ENCODE measurements at places on chromosomes 5 and 9.

DNA sequence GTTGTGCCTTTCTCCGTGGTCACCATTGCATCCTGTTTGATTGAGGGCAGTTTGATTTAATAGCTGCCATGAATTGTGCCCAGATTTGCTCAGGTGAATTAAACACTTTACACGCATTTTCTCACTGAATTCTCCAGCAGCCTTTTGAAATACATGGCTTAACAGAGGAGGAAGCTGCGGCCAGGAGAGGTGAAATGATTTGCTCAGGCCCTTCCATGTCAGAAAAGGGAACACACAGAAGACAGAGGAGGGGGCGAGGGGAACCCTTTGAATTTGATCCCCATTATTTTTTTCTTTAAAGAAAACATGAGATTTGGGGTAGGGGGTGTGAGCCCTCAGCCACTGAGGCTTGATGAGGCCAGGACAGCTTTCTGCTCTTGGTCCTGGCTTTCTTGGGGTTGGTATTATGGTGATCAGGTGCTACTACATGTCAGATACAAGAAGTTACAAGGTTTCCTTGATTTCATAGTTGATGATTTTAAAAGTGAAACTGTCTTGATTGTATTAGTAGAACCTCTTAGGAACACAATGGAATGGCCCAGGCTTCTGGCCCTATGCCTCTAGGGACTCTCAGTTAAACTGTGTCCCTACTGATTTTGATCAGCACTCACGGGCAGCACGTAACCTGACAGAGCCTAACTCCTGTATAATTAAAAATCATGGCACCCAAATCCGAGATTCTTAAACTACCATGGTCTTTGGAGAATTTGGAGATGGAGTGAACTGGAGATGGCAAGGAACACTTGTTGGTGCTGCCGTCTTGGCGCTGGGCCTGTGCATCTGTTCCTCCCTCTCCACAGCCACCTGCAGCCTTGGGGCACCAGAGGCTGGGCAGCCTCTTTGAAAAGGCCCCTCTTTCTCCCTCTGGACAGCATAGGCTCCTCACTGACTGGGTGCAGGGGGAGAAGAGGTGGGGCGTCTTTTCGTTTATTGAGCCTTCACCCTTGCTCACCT is 107.9 kb downstream of the TRIO start:
- no peak for DNase-seq

DNA sequence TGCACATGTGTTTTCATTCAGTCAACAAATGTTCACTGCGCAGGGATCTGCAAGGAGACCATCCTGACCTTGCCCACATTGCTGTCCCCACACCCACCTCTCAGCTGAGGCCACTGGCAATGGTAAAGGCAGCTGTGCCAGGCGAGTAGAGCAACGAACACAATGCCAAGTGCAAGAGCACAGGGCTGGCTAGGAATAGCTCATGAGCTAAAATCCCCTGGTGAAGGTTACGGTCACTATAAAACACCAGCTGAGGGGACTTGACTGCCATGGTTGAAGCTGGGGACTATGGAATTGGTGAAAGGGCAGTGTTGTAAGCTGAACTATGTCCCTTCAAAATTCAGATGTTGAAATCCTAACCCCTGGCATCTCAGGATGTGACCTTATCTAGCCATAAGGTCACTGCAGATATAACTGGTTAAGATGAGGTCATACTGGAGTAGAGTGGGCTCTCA is 96.1 kb downstream of the OTULIN start:
- DNase-seq: no peak

GRCh38 chr9:129383561-129384490 is 205.8 kb upstream of the IER5L start:
- no peak for DNase-seq

DNA sequence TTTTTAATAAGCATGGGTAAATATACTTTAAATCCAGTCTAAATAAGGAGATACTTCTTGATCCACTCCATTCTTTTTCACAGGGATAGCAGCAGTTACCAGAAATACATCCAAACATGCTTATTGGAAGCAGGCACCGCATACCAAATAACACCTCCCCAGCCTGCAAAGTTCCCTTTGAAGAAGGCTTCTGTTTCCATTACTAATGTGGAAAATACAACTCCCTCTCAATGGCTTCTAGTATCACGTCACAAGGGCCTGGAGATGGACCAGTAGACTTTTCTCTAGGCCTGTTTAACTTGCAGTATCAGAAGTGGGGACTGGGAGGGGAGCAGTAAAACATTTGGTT is 20.8 kb downstream of the TMEM245 start:
- DNase-seq: no peak

DNA sequence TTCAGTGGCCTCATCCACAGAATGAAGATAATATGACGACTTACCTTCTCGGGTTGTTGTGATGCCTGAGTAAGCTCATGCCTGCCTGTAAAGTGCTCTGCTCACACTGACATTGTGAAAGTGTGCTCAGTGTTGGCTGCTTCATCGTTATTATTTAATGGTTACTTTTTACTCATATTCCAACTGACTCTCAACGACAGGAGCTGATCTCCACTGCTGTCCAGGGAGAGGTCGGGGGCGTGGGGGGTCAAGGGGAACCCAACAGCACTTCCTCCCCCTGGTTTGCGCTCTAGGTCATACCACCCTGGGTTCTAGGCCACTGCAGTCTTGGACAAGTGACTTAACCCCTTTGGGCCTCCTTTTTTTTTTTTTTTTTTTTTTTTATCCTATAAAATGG is 52.9 kb upstream of the ANGPTL2 start:
- DNase-seq: no peak

GRCh38 chr5:14432931-14433589 is 148.5 kb upstream of the OTULINL start:
- no peak for DNase-seq

GRCh38 chr9:3708751-3709150 is 182.9 kb upstream of the RFX3 start:
- DNase-seq: no peak

DNA sequence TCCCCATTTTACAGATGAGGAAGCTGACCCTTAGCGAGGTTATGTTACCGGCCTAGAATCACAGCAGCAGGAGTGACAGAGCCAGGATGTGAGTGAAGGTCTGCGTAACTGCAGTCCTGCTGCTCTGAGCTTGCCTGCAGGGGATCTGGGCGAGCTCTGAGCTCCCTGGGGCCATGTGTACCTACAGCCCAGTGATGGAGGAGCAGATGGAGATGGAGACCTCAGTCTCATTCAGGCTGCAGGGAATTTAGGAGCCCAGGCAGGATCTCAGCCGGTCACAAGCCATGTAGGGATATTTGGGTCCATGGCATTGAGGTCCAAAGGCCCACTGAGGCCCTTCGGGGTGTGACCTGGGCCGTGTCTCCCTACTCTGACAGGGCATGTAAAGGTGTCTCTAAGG is 170.6 kb downstream of the CACNA1B start:
- no peak for DNase-seq

- DNase-seq: no peak
These were observed 100.9 kb upstream of the PTGER4 start for GRCh38 chr5:40578501-40579451.

- DNase-seq: no peak
These were observed 1016.3 kb upstream of the CTNND2 start for GRCh38 chr5:12920527-12920926.

DNA sequence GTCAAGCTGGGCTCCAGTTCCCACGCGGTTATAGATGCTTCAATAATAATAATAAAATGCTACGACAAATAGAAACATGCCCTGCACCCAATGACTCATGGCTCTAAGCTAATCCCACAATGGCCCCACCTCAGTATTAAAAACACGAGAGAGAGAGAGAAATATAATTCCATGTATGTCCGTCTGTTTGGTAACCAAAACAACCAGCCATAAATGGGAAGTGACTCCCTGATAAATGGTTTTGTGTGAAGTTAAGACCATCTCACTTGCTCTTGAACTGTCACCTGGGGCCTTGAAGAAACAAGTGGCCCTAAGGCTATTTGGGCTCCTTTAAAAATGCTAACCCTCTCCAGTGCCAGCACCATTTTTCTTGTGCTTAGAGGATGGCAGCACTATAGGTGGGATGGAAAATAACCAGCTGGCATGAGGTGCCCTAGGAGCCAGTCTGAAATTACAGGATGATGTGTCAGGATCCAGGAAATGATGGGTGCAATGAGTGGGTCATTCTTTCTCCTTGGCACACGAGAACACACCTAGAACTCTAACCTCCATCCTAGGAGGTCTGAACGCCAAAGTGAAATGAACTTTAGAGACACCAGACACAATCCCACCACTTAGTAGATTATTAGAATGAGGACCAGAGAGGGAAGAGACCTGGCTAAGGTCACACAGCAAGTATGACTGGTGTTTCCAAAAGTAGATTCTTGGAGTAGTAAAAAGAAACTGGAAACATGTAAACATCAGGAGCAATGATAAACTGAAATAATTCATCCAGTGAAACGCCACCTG is 35.7 kb upstream of the ADRB2 start:
- DNase-seq: no peak

DNA sequence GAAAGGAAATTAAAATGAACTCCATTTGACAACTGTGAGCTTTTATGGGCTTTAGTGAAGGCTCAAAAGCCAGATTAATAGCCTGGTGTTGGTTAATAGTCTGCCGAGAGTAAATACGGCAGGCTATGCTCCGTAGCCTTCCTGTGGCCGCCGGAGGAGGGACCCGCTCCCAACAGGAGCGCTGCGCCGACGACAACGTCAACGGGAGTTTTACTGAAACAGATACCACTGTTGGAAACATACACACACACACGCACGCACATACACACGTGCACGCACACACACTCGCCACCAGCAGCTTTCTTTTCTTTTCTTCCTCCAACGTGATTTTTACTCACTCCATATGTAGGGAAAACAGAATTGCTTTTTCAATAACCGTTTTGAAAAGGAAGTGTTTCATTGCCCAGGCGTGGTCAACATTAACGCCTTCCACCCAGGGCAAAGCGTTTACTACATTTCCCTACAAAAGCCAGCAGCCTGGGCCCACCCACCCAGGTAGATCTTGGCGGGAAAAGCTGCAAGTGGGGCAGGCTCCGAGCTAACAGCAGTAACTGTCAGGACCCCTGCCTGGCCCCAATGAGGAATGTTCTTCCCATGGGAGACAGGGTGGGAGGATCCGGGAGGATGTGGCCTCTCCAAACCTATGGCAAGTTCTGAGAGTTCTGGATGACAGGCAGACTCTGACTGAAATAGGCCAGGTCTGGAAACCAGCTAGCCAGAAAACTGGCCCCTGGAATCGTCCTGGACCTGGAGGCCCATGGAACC is 72.3 kb downstream of the PAX5 start:
- no peak for DNase-seq

- DNase-seq: peak; percentile 14
These were observed 38.9 kb downstream of the PTTG1 start for GRCh38 chr5:160460377-160461049.

DNA sequence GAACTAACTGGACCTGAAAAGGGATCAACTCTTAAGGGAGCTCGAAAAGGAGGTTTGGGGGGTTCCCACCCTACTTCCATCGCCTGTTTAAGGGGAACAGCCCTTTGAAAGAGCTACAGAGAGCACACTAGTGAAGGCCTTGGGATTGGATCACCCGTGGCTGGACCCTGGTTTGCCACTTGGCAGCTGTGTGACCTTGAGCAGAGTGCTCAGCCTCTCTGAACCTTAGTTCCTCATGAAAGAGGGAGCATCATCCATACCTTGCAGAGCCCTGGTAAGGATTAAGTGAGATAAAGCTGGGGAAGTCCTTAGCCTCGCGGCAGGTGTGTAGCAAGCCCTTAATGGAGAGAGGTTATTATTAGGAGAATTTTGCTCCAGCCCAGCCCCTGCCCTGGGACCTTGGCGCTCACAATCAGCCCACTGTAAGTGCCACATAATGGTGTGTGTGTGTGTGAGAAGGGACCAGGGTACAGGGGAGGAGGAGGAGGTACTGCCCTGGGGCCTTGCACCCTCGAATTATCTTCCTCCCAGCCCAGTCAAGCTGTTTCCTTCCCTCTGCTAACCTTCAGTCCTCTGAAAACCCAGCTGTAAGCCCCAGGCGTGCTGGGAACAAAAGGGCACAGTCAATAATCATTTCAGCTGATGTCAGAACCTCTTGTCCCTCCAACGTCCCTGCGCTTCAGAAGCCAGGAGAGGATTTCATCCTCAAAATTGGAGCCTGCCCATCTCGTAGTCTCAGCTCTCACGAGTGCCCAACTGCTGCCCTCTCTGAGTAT is 42.9 kb downstream of the FOXI1 start:
- DNase-seq: no peak

DNA sequence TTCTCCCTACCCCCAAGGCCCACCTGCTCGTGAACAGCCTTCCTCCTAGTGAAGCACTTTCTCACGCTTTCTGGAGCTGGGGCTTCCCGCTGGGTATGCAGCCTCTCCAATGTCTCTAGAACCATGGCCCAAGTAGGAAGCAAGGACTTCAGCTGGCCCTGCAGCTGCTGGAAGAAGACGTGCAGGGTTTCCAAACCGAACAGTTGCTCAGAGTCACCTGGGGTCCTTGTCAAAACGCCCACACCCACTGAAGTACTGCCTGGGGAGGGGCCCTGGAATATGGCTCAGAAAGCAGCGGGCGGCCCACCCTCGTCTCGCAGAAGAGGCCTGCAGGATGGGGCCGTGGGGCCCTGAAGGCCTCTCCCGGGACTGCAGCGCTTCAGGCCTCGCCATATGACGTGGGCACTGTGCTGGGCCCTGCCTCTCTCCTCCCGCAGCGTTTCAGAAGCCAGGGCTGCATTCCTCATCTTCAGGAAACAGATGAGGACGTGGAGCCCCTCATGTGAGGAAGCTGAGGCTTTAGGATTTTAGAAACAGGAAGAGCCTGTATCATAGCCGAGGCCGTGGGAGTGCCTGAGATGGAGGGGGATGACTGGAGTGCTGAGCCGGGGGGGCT is 116.0 kb upstream of the LMX1B start:
- DNase-seq: no peak

GRCh38 chr5:136349029-136349428 is 16.3 kb downstream of the TRPC7 start:
- DNase-seq: no peak

GRCh38 chr5:16768184-16768583 is 151.4 kb upstream of the RETREG1 start:
- no peak for DNase-seq

DNA sequence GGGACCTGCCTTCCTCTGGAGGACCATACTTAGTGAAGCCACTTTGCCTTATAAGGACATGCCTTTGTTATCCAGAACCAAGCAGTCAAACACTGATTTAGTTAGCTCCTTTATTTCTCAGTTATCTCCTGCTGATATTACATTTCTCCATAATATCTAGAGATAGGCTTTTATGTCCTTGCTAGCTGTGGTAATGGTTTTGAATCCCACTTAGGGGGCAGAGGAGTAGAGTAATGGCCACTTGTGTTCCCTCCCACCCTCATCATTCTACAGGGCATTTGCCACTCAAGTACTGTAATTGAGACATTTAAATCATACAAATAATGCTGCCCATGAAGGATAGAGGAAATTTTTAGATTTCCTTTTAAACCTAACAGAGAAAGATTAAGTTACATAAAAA is 80.9 kb downstream of the DOCK8 start:
- DNase-seq: no peak

DNA sequence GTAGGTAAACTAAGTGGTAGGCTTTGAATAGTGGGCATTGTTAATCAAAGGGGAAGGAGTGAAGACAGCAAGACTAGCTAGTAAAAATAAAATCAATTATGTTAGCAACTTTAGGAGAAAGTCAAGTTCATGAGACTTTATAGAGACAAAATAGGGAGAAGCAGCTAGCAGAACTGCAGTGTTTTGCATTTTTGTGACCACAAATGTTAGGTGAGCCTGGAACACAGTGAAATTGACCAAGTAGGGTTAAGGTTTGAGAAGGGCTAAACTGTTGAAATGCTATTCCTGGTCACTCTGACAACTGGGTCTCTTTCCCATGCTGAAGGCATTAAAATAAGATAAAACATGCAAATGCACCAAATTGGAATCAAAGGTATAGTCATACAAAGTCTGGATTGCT is 13.0 kb downstream of the SEC61B start:
- no peak for DNase-seq

GRCh38 chr5:172223901-172224873 is 30.2 kb downstream of the EFCAB9 start:
- no peak for DNase-seq
